ENCODE measurements at places on chromosomes 4 and X. TPM values are rescaled to one million over a fixed set of nuclear protein-coding genes. Genes with fewer than 3 reads are reported as not detected.

Gene KIAA0232
- total RNA-seq: 51.9 TPM

Gene SPANXA1
- not detected for total RNA-seq

Gene KIAA1210
- total RNA-seq: under 0.01 TPM

Gene SLC6A14
- not detected for total RNA-seq

Gene TCEANC
- 9.3 TPM for total RNA-seq

Gene DUX4
- not detected for total RNA-seq

Gene ATP2B3
- total RNA-seq: 7.1 TPM

Gene SLC7A11
- total RNA-seq: 31.5 TPM

Gene RAI2
- 3.4 TPM for total RNA-seq

Gene TEX13B
- total RNA-seq: not detected

Gene SPANXD
- not detected for total RNA-seq

Gene GPRASP1
- total RNA-seq: 30.0 TPM

Gene GPR119
- total RNA-seq: not detected

Gene USP17L5
- total RNA-seq: not detected
